ENCODE measurements at places on chromosomes 13 and 19.

DNA sequence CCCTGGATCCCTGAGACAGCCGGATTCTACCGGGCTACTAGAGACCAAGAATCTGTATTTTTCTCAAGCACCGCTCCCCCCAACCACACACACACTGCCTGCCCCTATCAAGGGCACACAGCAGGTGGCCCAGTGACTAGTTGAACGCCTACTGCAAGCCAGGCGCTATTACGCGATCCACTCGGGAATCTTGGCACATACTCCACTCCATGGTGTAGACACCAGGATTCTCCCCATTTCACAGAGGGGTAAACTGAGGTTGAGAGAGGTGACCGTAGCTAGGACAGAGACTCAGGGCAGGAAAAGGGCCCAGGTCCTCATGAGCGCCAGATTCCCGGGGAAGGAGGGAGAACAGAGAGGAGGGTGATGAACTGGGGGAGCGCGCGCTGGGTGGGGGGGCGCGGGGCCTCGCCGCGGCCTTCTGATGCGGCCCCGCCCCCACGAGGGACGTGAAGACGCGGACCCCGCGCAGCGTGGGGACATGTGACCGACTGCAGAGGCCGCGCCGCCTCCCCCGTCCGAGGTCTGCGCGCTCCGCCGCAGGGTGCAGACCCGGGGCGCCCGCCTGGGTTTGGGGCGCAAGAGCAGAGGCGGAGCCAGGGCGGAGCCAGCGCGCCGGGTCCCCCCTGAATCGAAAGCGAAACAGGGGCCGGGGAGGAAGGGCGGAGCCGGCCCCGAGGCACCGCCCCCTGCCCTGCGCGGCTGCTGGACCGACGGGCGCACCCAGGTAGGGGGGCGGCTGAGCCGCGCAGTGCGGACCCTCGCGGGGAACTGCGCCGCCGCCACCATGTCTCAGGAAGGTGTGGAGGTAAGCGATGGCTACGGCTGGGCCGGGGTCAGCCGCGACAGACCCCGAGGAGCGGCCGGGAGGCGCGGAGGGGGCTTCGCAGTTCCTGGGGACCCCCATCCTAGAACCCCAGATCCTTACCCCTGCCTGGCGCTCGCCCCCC, at the start of gene SHFL:
TSS of gene SHFL (plus strand) at position 677 of the 950 bp plus-strand sequence. CDS start at position 788, 111 bp downstream.
- DNase-seq, result peak; percentile 59

DNA sequence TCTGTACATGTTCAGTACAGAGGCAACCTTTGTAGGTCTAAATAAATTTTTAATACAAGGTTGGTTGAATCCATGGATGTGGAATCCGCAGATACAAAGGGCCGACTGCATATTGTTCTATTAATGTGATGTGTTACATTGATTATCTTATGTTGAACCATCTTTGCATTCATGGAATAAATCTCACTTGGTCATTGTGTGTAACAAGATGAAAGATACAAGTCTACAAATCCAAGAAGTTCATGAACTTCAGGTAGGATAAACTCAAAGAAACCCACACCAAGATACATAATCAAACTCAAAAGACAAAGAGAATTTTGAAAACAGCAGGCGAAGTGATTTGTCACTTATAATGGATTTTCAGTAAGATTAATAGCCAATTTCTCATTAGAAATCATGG, 8.0 kb upstream of the TFDP1 start:
- no peak for DNase-seq

- DNase-seq, result no peak
These were observed 51.2 kb downstream of the FLT3 start for GRCh38 chr13:28049215-28049614.

GRCh38 chr13:105436943-105437342, 1098.5 kb downstream of the EFNB2 start:
- no peak for DNase-seq

- no peak for DNase-seq
These were observed 7.8 kb upstream of the SIGLECL1 start for GRCh38 chr19:51242881-51243630.

DNA sequence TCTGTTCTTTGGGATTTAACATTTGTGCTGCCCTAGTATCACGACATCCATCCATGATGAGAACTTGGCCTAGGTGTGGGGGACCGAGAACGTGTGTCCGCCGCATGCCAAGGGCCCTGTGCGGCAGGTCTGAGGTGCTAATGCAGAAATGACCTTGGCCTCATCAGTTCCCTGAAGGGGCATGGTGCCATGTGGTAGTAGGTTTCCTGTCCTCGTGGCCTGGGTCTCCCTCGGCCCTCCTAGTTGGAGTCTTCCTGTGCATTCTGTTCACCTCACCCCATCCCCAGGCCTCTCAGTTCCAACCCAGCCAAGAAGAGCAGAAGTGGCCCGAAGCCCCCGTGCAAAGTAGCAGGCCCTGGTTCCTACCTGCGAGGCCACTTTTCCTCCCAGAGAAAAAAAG, 59.8 kb downstream of the GGACT start:
- no peak for DNase-seq

DNA sequence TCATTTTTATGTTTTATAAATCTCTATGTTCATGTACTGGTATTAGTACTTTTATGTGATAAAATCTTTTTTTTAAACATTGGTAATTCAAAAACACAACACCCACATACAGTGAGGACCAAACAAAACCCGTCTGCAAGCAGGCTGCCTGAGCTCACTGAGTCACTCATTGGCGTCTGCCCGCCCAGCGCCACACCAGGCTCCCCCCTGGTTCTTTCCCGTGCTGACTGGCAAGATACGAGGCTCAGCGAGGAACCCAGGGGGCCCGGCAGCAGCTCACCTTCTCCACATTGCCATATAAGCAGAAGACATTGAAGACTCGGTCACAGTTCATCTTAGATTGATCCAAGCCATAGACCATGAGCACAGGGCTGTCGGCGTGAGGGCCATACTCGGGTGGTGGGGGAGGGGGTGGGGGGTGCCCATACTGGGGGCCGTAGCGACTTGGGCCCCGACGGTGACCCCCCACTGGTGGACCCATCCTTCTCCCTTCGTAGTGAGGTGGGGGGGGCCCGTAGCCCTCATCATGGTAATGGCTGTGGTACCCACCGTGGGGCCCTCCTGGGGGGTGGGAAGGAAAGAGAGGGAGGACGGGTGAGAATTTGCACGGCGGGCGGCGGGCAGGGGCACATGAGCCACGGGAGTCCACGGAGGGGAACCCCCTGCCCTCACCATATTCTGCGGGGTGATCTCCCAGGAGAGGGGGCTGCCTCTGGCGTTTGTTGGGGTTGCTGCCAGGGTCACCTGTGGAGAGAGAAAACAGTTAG, 8.4 kb upstream of the ECH1 start:
- DNase-seq, result no peak

DNA sequence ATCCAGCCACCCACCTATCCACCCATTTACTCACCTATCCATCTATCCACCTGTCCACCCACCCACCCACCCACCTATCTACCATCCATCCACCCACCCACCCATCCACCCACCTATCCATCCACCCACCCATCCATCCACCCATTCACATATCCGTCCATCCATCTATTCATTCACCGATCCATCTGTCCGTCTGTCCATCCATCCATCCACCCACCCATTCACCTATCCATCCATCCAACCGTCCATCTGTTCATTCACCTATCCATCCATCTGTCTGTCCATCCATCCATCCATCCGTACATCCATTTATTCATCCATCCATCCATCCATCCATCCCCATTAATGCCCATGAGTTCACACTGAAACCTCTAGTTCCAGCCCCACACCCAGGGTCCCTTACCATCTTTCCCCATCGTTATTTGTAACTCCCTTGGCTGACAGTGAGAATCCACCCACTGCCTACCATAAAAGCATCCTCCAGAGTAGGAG, 31.3 kb downstream of the KDM4B start:
- no peak for DNase-seq

DNA sequence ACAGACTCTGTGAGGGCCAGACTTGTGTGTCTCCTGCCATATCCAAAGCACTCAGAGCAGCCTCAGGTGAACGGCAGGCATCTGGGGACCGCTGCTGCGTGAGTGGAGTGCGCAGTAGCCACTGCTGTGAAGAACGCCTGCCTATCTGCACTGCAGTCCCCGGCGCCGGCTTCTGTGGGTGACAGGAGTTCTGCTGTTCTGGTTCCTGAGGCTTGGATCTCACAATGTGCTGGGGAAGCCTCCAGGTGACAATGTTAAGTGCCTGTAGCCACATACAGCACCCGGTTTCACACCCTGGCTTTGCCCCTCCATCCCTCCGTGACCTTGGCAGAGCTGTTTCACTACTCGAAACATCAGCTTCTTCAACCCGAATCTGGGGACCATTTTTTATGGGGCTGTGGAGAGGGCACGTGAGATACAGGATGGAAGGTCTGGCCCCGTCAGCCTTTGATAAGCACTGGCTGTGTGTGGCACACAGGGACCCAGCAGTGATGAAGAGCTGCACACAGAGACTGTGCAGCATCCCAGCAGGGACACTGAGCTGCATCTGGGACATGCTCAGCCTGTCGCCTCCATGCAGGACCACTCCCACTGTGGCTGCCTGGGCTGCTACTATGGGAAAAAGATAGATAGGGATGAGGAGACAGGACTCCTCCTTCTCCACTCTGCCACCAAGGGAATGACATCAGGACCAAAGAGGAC, 28.3 kb downstream of the ELAVL1 start:
- DNase-seq, result no peak

- no peak for DNase-seq
These were observed 14.4 kb upstream of the NPAS1 start for GRCh38 chr19:47005164-47005641.

Data from globus pallidus (tissue), 1 donor.